Thymus (tissue), 14 donors: ENCODE measurements at places on chromosomes 7 and 10. TPM values are rescaled to one million over a fixed set of nuclear protein-coding genes. Genes with fewer than 3 reads are reported as not detected.
A peak's percentile ranks its signal among the peaks of the same experiment; 100 is the strongest.

PAX2 gene
- polyA plus RNA-seq, result 0.43 TPM

GRCh38 chr10:79095316-79095715 is 26.6 kb downstream of the ZMIZ1 start:
- DNase-seq, result no peak

- DNase-seq, result no peak
Measured at GRCh38 chr10:88062798-88063472, 199.5 kb downstream of the PTEN start.

DNA sequence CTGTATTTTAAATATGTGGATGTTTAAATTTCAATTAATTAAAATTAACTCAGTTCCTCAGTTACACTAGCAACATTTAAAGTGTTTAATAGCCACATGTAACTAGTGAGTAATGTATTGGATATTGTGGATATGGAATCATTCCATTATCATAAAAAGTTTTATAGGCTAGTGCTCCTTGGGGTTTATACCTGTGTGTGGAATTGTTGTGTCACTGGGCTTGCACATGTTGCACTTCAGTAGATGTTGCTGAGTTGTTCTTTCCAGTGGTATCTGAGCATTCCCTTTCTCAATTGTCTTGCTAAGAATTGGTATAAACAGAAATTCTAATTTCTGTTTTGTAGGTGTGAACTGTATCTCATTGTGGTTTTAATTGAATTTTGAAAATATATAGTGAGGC is 113.0 kb downstream of the ADK start:
- no peak for DNase-seq

DNA sequence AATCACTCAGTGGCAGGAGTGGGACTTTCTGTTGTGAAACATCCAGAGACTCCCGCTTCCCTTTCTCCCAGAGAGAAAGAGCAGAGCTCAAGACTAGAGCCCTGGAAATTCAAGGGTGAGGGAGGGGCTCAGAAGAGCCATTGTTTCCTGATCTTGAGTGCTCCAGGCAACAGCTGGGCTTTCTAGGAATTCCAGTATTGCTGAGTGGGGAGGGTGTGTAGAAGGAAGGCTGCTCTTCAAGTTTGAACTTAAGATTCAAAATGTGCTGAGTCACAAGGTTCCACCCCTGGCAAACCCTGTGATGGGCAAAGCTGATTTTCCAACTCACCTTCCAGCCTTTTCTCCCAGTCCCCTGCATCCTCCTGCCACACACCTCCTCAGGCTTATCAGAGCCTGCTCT is 42.3 kb upstream of the MSRB2 start:
- no peak for DNase-seq

GRCh38 chr10:69186524-69186923 is 6.5 kb downstream of the SUPV3L1 start:
- DNase-seq, result no peak

DNA sequence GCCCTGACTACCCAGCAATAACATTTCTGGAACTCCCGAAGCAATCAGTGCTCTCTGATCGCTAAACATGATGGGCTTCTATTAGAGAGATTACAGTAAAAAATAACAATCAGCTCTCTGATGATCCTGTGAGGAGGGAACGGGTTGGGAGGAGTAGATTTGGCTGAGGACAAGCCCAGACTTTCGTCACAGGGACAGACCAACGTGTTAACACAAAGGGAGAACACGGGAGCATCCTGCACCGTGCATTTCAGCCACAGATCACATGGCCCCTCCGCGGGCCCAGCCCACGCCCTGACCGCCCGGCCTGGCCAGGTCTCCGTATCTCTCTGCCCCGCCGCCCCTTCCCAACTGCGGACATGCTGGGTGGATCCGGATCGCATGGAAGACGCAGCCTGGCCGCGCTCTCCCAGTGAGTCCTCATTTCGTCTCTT is 95.0 kb upstream of the AGBL3 start:
- DNase-seq, result peak; percentile 4

RSBN1L gene
- 18.7 TPM for polyA plus RNA-seq

DNA sequence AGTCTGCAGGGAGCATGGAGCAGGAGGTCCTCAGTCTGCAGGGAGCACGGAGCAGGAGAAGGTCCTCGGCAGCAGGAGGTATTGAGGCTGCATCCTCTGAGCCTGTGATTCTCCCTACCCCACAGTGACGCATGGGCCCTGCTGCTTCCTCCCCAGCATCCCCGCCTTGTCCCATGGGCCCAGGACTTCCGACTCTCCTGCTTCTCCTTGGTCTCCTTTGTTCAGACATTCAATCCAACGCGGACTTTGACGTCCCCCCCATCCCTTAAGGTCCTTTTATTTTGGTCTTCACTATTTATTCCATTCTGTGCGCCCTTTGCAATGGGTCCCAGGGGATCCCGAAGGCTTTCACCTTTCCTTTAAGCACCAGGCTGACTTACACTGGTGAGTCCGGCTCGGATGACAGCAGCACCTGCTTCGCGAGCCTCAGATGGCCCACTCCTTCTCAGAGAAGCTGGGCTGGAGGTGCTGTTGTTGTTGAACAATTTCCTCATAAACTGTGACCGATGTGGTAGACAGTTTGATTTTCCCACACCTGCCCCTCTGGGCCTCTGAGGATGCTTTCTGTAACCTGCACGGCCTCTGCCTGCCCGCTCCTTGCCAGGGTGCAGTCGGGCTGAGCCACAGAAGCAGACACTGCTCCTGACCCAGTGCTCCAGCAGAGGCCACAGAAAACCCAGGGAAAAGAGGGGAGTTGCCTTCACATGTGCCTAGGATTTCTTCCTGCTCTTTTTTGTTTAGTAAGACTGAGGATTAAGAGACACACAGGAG is 407.2 kb upstream of the SHH start:
- DNase-seq, result no peak

GRCh38 chr10:68989317-68989990 is 851 bp downstream of the KIFBP start:
- no peak for DNase-seq

DNA sequence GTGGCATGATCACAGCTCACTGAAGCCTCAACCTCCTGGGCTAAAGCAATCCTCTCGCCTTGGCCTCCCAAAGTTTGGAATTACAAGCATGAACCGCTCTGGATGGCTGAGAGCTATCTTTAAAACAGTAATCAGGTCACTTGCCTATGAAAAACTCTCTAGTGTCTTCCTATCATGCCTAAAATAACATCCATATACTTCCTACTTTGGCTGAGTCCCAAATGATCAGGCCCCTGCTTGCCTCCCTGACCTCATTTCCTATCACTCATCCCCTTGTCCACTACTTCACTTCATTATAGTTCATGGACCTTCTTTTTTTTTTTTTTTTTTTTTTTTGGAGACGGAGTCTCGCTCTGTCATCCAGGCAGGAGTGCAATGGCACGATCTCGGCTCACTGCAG is 28.0 kb downstream of the SEPTIN7 start:
- no peak for DNase-seq

GRCh38 chr10:72645263-72645858 is 19.5 kb upstream of the MICU1 start:
- no peak for DNase-seq

UCN3 gene
- polyA plus RNA-seq, result 0.30 TPM

ATG9B gene
- polyA plus RNA-seq, result 8.0 TPM

DNA sequence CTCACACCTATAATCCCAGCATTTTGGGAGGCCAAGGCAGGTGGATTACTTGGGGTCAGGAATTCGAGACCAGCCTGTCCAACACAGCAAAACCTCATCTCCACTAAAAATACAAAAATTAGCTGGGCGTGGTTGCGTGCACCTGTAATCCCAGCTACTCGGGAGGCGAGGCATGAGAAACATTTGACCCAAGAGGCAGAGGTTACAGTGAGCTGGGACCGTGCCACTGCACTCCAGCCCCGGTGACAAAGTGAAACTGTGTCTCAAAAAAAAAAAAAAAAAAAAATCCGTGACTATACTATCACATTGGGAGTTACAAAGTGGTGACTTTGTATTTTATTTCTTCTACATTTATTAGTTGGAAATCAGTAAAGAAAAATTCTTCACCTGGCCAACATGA is 101.2 kb downstream of the EPC1 start:
- no peak for DNase-seq

GRCh38 chr10:100364735-100365391 is 17.8 kb downstream of the SCD start:
- no peak for DNase-seq

GRCh38 chr7:7321681-7322080 is 139.3 kb downstream of the C1GALT1 start:
- DNase-seq, result no peak

PIP gene
- 6.5 TPM for polyA plus RNA-seq

GRCh38 chr10:129963641-129964501 is at the start of gene EBF3:
EBF3 (minus strand) TSS chr10:129964274; CDS start chr10:129963768, 506 bp downstream.
- peak; percentile 60 for DNase-seq

- DNase-seq, result no peak
Measured at GRCh38 chr7:95527776-95528250, 42.1 kb downstream of the ASB4 start.

C1QL3 gene
- 0.05 TPM for polyA plus RNA-seq

DNA sequence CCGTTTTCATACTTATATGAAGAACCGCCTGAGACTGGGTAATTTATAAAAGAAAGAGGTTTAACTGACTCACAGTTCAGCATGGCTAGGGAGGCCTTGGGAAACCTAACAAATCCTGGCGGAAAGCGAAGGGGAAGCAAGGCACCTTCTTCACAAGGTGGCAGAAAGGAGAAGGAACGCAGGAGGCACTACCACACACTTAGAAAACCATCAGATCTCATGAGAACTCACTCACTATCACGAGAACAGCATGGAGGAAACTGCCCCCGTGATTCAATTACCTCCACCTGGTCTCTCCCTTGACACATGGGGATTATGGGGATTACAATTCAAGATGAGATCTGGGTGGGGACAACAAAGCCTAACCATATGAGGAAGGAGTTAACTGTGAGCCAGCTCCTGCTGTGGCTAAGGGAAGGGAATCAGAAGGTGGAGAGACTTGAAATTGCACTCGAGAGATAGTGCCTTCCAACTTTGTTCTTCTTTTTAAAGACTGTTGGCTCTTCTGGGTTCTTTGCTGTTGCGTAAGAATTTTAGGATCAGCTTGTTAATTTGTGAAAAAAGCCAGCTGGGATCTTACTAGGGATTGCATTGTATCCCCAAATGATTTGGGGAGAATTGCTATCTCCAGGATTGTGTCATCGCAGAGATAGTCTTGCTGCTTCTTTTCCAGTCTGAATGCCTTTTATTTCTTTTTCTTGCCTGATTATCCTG is 21.0 kb downstream of the OPTN start:
- DNase-seq, result no peak

DNA sequence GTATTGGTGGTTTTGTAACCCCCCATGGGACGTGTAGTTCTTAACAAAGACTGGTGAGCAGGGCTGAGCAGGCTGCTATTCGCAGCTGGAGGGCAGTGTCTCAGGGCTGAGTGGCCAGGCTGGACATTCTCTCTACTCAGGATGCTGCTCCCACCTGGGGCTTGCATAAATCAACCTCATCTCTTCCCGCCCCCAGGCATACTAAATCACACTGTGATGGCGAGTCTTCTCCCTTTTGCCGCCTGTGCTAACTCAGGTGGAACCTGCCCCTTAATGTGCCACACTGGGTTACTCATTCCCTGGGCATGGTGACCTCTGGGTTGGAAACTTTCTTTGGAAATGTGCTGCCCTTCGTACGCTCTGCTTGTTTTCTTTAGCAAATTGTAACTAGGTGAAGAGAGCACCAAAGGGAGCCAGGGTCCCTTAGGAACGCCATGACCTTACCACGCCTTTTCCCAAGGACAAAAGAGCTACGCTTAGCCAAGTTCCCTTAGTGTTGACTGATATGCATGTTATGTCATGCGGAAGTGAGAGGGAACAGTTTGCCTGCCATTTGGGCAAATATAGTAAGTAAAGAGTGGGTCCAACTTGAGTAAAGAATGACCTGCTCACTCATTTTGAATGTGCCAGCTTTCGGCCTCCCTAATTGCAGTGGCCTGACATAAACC is 40.4 kb upstream of the COBL start:
- DNase-seq, result no peak

- no peak for DNase-seq
Measured at GRCh38 chr10:89924261-89924660, 222.9 kb downstream of the KIF20B start.

CPA2 gene
- polyA plus RNA-seq, result 0.71 TPM

DNA sequence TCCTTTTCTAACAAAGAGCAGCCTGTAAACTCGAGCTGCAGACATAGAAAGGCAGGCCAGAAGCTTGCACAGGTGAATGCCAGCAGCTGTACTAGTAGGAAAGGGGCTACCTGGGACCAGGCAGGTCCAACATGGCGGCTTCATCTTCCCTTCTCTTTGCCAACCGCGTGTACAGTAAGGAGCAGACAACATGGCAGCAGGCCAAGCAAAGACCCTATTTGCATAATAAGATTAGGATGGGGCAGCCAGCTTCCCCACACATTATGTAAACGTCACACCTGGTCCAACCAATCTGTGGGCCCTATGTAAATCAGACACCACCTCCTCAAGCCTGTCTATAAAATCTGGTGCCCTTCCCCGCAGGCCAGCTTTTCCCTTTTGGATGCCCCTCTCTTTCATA is 1186.5 kb upstream of the AUTS2 start:
- DNase-seq, result no peak

DNA sequence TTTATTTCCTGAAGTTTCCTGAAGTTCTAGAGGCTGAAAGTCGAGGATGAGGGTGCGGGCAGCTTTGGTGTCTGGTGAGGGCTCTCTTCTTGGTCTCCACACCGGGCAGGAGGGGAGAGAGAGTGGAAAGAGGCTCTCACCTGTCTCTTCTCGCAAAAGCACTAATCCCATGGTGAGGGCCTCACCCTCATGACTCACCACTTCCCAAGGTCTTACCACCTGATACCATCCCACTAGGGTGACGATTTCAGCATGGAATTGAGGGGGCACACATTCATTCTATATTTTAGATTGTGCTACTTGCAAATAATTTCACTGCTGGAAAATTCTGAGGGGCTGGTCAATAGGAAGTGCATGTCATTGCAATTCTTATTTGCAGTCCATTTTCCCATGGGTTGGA is 292.9 kb downstream of the DPP6 start:
- DNase-seq, result no peak

GRCh38 chr10:132393695-132394181 is 3.3 kb upstream of the PWWP2B start:
- no peak for DNase-seq

DNA sequence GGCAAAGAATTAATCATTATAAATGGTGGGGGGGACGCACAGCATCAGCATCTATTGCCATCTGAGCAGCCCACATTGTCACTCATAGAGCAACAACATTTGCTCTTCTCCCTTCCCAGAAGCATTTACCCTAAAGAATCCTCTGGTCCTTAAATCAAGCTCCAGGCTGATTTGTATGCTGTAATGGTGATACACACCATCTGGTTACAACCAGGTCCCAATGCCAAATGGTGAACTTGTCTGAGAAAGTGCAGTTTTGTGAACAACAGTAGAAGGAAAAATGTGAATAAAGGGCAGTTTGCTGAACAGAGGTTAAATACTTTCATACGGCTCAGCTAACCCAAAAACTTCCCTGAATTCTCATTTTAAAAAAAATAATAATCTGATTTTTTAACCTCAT is 38.8 kb upstream of the TCF7L2 start:
- no peak for DNase-seq

DNA sequence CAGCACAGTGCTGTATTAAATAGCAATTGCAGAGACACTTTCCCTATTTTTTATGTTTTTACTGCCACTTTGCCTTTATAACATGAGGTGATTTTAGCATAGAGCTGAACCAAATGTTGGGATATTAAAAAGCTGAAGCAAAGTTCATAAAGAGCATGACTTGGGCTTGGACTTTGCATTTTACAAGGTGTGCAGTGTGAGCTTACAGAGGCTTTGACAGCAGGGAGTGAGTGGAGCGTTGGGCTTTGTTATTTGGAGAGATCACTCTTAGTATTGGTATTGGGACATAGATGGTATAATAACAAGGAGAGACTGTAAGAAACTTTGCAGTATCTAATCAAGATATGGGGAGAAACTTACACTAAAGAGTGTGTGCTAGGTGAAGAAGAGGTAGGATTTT is 449.1 kb downstream of the AUTS2 start:
- no peak for DNase-seq

- no peak for DNase-seq
Measured at GRCh38 chr7:15446280-15446679, 115.5 kb downstream of the AGMO start.
